ENCODE measurements at places on chromosomes 12 and 14.

- DNase-seq: no peak
These were observed 739.7 kb downstream of the SLC6A15 start for GRCh38 chr12:84172823-84173424.

GRCh38 chr14:67313153-67313552, 46.5 kb downstream of the ATP6V1D start:
- no peak for DNase-seq

DNA sequence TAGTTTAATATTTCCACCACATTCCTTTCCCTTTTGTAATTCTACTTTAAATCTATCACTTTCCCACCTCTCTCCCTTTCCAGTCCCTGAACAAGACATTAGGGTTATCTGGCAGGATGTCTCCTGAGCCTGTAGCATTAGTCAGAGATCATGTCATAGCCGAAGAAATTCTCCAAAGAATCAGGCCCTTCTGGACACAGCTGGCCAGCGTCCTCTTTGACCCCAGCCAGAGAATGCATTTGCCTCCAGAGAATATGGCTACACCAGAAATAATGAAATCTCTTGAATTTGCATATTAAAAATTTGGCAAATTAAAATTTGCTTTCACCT, 56.7 kb downstream of the NTF3 start:
- no peak for DNase-seq

DNA sequence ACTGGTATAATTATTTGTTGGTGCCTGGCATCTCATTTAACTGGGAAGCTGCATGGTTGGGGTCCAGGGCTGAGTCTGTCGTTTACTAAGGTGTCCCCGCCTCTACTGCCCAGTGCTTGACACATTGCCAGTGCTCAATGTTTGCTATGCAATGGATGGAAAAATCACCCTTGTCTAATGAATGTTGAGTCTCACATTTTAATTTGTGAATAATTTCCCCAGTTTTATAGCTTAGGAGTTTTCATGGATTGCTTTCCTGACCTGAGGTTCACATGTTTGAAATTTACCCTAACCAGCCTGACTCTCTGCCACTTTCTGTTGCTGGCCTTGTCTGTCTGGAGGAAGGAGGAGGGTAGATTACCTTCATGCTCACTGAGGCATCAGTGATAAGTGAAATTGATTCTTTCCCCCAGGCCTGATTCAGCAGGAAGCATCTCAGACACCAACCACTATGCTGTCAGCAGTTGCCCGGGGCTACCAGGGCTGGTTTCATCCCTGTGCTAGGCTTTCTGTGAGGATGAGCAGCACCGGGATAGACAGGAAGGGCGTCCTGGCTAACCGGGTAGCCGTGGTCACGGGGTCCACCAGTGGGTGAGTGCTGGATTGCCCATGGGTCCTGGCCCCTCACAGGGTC, 2.4 kb downstream of the DHRS2 start:
- DNase-seq: no peak

- DNase-seq: no peak
These were observed 60.5 kb upstream of the NUDT4 start for GRCh38 chr12:93317227-93317626.

GRCh38 chr12:108930155-108930554, 50.3 kb downstream of the DAO start:
- no peak for DNase-seq

DNA sequence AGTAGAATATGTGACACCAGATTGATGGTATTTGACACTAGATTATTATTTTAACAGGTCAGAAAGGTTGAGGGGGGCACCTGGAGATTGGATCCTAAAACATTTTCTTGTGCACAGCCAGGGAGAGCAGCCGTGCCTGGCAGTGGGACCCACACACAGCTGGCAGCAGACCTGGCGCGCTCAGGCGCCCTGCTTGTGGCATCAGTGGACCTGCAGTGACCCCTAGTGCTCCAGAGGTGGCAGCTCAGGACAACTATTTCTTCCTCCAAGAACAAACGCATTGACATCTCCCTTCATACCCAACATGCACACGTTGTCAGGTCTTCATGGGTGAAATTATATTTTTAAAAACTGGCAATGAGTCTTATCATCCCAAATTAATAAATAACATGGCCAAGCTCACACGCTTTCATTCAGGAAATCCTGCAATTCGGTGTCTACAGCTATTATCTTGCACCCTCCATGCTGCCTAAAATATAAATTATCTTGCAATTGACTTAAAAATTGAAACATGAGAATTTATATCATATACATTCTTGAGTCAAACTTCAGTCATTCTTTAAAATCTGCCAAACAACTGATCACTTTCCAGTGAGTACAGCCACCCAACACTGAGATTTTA, 7.7 kb upstream of the TMEM132D start:
- no peak for DNase-seq

- no peak for DNase-seq
These were observed 117.7 kb upstream of the RPL10L start for GRCh38 chr14:46769292-46769691.

DNA sequence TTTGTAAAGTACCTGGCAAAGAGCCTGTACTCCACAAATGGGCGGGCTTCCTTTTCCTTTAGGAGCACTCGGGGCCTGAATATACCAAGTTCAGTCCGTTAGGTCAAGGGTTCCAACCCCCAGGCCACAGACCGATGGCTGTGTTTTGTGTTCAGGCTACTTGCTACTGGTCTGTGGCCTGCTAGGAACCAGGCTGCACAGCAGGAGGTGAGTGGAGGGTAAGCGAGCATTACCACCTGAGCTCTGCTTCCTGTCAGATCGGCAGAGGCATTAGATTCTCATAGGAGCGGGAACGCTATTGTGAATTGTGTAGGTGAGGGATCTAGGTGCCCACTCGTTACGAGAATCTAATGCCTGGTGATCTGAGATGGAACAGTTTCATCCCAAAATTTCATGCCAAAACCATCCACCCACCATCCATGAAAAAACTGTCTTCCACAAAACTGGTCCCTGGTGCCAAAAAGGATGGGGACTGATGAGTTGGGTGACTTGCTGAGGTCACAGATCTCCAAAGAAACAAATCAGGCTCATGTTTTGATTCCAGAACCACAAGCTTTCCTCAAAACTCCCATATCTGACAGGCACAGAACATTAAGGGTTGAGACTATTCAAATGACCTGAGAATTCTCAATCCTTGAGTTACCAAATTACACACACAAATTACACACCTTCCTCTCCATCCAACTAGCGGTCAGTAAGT, 4.2 kb downstream of the CSRP2 start:
- no peak for DNase-seq

- DNase-seq: no peak
These were observed 16.4 kb upstream of the PITPNM2 start for GRCh38 chr12:123167329-123167728.

DNA sequence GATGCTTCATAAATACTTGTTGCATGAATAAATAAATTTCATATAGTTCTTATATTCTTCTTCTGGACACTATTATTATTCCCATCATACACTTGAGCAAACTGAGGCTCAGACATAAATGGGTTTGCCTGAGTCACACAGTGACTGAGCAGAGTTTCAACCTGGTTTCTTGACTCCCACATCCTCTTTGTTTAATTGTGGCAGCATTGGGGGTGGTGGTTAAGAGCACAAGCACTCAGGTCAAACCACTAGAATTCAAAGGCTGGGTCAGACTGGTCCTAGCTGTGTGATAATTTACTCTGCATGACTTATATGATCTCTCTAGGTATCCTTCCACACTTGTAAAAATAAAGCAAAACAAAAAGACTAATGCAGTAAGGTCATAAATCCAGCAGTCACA, 274.9 kb upstream of the SRRM4 start:
- no peak for DNase-seq

- no peak for DNase-seq
These were observed 749.1 kb upstream of the TBX3 start for GRCh38 chr12:115433014-115433634.

DNA sequence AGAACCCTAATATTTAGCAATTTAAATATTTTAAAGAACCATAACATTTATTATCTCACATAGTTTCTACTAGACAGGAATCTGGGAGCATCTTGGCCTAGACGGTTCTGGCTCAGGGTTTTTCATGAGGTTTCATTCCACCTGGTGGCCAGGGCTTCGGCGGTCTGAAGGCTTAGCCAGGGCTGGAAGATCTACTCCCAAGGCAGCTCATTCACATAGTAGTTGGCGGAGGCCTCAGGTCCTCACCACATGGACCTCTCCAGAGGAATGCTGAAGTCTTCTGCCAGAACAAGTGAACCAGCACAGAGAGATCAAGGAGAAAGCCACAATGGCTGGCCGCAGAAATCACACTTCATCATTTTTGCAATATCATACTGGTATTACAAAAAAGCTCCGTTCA, 68.2 kb downstream of the SINHCAF start:
- DNase-seq: no peak

GRCh38 chr14:42523666-42524065, 917.0 kb downstream of the LRFN5 start:
- no peak for DNase-seq

GRCh38 chr12:45504316-45505010, 225.0 kb upstream of the ARID2 start:
- no peak for DNase-seq

DNA sequence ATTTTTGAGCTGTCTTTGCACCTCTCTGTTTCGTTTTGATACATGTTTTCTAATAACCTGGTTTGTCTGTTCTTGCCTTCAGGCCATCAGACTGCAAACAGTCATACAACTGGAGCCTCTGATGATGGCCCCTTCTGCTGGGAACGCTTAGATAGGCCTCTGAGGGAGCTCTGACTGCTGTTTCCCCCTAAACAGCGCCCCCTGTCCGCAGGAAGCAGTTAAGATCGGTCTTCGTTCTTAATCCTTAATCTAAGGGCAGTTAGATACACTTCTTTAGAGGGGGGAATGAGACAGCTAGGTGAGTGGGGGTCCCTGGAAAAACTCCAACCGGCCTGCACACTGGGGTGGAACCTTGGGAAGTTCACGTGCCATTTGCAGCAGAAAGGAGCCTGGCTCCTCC, 1338.8 kb upstream of the SEL1L start:
- DNase-seq: no peak

DNA sequence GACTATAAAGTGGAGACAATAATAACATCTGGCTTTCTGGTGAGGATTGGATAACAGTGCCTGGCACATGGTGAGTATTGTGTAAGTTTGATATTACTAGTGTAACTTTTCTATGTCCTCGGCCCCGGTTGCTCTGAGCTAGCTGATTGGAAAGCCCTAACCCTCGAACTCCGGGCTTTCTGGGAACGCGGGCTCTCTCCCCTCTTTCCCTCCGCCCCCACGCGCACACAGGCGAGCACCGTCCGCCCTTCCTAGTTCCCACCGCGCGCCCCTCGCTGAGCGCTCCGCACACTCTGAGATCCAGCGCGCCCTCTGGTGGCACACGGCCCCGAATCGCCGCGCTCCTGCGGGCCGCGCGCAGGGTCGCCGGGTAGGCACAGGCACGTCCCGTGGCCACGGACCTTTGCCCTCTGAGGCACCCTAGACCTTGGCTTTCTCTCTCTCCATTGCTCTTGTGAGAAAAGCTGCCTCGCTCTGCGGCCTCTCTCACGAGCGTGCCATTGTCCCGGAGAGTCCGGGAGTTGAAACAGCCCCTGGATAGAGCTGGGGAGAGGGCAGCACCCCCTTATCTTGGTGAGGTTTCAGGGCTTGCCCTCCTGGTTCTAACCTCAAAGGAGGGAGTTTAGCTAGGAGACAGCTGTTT, 23.2 kb upstream of the ESRRB start:
- DNase-seq: peak; percentile 8

GRCh38 chr14:90424075-90424474, 27.2 kb downstream of the CALM1 start:
- DNase-seq: no peak

DNA sequence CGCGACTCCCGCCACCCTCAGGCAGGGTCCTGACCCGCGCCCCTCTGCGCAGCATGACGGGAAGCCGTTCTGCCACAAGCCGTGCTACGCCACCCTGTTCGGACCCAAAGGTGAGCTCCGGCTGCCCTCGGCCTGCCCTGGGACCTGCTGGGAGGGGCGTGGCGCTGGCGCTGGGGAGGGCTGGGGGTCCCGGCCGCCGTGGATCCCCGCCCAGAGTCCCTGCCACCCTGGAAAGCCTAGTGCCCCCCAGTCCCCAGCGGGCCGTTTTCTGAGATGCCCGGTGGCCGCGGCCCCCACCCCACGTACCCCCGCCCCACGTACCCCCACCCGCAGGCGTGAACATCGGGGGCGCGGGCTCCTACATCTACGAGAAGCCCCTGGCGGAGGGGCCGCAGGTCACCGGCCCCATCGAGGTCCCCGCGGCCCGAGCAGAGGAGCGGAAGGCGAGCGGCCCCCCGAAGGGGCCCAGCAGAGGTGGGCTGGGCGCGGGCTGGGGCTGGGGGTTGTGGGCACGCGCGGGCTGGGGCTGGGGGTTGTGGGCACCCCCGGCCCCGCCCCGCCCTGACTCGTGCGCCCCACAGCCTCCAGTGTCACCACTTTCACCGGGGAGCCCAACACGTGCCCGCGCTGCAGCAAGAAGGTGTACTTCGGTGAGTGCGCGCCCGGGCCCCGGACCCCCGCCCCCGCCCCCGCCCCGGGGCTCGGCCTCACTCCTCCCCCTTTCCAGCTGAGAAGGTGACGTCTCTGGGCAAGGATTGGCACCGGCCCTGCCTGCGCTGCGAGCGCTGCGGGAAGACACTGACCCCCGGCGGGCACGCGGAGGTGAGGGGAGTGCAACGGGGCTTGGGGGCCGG, 4.0 kb downstream of the CRIP2 start:
- no peak for DNase-seq

DNA sequence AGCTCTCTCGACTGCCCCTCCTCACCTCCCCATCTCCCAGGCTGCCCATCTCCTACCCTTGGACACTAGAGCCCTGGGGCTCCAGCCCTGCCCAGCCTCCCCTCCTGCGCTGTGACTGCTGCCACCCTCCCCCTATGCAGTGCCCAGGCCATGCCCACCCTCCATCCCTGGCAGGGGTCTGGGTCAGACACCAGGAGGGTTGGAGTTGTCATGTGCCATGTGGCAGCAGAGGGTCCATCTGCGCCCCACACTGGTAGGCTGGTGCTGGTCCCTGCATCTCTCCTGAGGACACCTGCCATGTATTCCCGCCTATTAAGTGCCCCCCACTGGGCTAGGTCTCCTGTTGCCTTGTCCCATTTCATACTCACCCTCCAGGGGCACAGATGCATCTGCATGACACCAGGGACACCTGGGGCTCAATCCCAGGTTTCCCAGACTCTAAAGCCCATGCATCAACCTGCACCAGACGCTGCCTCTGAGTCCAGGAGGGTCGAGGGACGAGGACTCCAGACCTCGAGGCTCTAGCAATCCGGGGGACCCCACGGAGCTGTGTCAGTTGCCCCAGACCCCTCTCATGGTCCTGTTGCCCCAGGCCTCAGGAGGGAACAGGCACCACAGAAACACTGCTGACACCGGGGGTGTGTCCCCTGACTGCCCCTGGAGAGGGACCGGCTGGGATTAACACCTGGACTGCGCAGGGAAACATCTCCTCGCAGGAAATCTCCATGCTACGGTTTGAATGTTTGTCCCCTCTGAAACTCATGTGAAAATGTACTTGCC, 23.4 kb upstream of the SFSWAP start:
- DNase-seq: no peak

- no peak for DNase-seq
These were observed 170.7 kb upstream of the EEA1 start for GRCh38 chr12:93099792-93100191.

- DNase-seq: no peak
These were observed 268.5 kb upstream of the USP15 start for GRCh38 chr12:61991661-61992060.

- DNase-seq: peak; percentile 14
These were observed 165.5 kb upstream of the DYRK2 start for GRCh38 chr12:67482751-67483661.
